Jurkat, Clone E6-1 (cell line): ENCODE measurements at places on chromosomes 1 and 21.

- DNase-seq, result peak; percentile 14
These were observed 32.3 kb downstream of the RCAN1 start for GRCh38 chr21:34582506-34583150.

DNA sequence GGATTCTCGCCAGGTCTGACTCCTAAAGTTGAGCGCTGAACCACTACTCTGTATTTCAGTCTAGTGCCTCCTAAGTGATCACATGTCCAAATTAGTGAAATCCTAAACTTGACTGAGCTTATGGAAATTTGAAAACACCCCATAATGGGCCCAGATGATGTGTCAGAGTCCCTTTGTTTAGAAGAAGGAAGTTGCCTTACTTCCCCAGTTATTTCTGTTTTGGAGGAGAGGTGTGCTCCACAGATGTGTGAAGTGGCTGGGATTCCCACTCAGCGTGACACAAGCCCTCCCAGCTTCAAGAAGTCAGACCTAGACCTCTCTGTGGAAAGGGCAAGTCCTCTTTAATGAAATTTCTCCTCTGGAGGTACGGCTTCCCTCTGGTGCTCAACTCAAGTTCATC lies 188.8 kb downstream of the TTLL7 start:
- DNase-seq, result no peak

DNA sequence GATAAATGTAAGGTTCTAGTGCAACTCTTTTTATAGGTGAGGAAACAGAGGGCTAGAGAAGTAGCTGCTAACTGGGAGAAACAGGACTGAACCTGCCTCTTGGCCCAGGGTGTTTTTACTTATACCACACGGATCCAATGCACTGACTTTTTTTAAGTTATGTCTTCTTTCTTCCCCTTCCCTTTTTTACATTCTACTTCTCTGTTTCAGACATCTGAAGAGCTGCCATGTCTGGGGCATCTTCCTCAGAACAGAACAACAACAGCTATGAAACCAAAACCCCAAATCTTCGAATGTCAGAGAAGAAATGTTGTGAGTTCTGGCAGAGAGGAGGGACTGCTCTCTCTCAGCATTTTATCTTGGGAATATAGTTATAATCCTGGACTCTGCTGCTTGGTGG lies 1.4 kb downstream of the PFKFB2 start:
- DNase-seq, result no peak

DNA sequence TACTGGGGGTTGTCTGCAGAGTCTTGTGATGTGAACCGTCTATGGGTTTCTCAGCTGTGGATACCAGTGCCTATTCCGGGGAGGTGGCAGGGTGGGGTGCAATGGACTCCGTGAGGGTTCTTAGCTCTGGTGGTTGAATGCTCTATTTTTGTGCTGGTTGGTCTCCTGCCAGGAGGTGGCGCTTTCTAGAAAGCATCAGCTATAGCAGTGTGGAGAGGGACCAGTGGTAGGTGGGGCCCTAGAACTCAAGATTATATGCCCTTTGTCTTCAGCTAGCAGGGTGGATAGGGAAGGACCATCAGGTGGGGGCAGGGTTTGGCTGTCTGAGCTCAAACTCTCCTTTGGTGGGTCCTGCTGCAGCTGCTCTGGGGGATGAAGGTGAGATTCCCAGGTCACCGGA lies 127.3 kb upstream of the PLD5 start:
- DNase-seq, result peak; percentile 24

GRCh38 chr1:211613108-211613947 lies 34.4 kb upstream of the SLC30A1 start:
- DNase-seq, result no peak

DNA sequence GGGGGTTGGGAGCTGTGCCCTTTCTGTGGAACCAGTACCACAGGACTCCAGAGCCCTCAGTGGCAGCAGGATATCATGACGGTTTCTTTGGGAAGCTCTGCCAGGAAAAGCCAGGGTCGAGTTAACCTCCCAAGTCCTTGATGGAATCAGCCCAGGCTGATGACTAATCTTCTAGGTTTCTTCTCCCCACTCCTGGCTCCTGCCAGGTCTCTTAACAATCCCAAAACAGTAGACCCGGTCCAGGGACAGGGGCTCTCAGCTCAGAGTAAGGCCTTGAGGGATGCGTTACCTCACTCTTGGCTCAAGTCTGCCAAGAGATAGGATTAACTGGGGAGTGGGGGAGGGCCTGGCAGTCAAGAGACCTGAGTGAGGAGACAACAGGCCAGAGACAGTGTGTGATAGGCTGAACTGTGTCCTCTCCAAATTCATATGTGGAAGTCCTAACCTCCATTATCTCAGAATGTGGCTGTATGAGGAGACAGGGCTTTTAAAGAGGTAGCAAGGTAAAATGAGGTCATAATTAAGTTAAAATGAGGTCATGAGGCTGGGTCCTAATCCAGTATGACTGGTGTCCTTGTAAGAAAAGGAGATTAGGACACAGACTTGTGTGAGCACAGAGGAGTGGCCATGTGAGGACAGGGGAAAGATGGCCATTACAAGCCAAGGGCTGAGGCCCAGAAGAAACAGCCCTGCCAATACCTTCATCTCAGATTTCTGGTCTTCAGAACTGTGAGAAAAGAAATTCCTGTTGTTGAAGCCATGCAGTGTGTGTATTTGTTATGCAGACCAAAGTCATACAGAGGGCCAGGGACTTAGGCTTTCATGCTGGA lies 95.0 kb downstream of the BEND5 start:
- no peak for DNase-seq

DNA sequence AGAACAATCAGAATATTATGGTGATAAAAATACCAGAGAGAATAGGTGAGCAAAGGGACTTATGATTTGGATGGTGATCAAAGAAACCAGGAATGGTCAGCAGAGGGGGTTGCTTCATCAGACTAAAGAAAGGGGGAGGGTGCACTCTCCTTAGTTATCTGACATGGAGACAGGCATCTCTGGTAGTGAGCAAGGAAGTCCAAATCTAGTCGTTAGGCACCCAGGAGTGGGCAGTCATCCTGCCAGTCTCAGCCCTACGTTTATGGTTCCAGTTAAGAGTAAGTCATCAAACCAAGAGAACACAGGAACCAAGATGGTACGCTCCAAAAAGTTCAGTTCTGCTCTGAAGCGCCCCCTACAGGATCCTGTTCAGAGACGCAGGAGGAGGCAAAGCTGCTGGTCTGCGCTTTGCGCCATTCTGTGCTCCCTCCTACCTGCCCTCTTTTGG lies 28.6 kb downstream of the EBNA1BP2 start:
- DNase-seq, result peak; percentile 7
